Retinal pigment epithelial cell (primary cell): ENCODE measurements at places on chromosomes 7 and 10.

- DNase-seq, result no peak
Observed at GRCh38 chr7:140672382-140673062, at the start of gene ADCK2. ADCK2 (plus strand) TSS chr7:140672945; CDS start chr7:140673331, 386 bp downstream.

GRCh38 chr10:103528549-103528948 is 35.0 kb downstream of the NEURL1 start:
- no peak for DNase-seq

GRCh38 chr10:24334279-24334939 is 125.5 kb downstream of the KIAA1217 start:
- no peak for DNase-seq

DNA sequence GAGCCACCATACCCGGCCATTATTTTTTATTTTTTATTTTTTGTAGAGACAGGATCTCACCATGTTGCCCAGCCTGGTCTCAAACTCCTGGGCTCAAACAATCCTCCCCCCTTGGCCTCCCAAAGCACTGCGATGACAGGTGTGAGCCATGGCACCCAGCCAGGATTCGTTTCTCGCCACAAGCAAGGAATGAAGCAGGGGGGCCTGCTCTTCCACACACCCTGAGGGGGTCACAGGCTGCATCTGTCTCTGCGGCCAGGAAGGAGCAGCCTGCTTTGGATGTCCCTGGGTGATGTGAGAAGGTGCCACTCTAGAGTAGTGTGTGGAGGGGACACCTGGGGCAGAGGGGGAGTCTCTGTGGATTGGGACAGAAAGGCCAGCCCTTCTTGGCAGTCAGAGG is 61.3 kb upstream of the TNRC18 start:
- DNase-seq, result no peak

DNA sequence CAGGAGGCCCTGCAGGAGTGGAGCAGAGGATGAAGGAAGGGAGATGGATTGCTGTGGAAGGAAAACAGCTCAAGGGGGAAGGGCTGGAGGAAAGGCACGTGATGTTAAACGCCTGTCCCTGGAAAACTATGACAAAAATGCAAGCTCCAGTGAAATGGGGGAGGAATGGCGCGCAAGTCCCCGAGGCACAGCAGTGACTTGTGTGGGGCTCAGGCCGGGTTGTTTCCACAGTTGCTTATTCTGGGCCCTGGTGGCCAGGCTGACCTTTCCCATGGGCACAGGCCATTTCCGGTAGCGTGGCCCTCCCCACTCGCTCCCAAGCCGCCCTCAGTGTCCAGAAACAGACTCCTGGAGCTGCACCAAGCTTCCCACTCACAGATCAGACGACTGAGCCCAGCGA is 68.1 kb upstream of the PDGFA start:
- DNase-seq, result no peak

DNA sequence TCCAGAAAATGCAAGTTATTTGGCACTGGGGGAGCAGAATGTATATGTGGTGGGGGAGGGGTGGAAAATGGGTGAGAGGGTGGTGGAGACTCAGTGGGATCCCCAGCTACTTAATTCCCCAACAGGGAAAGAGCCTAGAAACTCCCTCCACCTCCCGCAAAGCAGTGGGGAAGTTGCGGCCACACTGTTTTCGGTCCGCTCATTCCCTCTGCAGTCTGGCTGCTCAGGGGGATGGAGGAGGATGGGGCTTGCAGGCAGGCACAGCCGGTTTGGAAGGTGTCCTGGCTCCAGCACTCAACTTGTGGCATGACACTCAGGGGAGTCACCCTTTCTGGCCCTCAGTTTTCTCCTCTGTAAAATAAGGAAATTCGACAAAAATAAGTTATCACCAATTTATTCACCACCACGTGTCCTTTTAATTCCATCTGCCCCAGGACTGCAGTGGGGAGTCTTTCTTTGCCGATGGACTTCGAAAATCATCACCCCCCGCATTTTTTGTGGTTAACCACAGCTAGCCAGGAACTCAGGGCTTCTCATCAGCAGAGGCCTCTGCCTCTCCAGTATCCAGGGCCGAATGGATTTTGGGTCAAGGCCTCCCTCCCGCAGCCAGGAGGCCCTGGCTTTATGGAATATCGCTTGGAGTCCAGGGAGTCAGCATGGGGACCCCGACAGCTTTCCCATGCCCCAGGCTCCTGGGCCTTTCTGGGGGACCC is 1.6 kb upstream of the HTRA1 start:
- no peak for DNase-seq

DNA sequence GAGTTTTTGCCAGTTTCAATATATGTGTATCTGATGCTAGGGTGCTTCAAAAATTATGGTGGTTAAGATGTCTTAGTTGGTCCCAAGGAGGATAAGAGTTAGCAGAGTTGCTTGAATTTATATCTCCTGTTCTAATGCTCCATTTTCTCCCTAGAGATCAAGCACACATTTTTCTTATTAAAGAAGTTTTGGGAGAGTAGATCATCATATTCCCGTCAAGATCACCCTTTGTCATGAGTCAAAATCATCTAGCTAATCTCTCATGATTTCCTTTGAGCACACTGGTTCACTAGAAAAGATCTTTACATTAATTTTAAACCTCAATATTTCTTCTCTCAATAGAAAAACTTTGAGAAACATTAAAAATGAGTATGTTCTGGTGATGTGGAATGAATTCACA is 429.9 kb upstream of the SEMA3A start:
- no peak for DNase-seq

DNA sequence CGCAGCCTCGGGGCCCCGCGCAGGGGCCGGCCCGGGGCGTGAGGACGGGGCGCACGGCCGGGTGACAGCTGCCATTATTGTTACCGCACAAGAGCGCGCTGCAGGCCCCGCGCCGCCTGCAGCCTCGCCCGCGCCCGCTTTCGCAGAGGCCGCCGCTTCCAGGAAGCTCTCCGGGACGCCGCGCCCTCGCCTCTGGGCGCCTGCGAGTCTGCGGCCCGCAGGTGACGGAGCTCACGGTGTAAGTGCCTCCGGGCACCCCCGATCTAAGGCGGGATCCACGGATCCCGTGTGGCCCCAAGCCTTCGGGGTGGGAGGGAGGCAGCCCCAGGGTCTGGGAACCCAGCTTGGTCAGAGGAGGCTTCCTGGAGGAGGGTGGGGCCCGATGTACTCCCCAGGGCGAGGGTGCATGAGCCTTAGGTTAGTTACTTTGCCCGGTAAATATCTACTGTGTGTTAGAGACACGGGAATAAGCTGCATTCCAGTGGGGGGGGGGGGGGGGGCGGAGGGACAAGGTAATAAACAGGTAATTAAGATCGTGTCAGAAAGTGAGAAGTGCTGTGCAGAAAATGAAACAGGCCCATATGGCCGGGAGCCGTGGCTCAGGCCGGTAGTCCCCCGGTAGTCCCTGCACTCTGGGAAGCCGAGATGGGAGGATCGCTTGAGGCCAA is 638 bp downstream of the IQCE start:
- DNase-seq, result no peak
